NCI-H526 (cell line): ENCODE measurements at places on chromosomes 3 and 15.

DNA sequence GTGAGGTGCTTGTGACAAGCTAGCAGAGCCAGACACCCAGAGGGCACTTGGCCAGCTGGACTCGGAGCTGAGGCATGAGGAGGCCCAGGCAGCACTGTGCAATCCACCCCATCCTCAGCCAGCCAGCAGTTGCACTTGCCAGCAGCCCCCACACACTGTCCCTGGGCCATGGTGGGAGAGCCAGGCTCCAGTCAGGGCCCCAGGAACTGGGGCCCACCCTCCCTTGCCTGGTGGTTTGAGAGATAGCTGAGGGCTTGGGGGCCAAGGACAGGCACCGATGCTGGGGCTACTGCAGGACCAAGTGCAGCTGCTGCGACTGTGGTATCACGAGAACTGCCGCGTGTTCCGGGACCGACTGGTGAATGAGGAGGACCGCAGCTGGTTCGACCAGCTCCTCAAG lies 63.5 kb downstream of the DNAH1 start:
- no peak for DNase-seq

DNA sequence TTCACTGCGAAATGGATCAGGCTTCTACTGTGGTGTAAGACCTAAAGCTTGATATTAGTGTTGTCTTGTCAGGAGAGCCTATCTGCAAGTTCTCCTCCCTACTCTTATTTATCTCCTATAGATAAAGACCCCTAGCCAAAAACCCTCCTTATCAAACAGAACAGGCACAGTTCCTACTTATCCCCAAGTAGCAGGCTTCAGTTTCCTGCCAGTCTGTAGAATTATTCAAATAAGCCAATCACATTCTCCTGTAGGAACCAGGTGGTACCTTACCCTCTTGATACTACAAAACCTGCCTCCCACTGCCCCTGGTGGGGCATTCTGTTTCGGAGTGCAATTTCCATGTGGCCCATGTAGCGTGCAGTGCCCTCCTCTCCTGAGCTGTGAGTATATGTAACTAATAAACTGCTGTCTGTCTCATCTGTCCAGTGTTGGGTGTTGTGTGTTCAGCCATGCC lies 28.7 kb downstream of the HDGFL3 start:
- no peak for DNase-seq

GRCh38 chr15:45618813-45619212 lies 16.0 kb upstream of the SQOR start:
- peak; percentile 45 for DNase-seq

DNA sequence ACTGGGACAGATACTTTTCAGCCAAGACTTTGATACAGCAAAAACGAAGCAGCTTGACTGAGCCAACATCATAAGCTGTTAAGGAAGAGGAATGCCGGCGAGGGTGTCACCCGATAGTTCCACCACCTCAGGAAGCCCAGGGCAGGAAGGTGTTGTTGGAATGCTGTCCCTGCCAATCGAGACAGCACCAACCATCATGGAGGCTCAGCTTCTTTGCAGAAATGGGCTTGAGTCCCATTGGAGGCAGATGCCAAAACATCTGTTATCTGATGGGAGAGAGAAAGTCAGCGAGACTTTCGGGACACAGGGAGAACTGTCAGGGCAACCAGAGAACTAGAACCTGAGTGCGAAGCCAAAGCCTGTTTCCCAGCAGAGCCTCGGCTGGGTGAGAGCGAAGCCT lies 50.7 kb downstream of the CA12 start:
- DNase-seq = no peak

DNA sequence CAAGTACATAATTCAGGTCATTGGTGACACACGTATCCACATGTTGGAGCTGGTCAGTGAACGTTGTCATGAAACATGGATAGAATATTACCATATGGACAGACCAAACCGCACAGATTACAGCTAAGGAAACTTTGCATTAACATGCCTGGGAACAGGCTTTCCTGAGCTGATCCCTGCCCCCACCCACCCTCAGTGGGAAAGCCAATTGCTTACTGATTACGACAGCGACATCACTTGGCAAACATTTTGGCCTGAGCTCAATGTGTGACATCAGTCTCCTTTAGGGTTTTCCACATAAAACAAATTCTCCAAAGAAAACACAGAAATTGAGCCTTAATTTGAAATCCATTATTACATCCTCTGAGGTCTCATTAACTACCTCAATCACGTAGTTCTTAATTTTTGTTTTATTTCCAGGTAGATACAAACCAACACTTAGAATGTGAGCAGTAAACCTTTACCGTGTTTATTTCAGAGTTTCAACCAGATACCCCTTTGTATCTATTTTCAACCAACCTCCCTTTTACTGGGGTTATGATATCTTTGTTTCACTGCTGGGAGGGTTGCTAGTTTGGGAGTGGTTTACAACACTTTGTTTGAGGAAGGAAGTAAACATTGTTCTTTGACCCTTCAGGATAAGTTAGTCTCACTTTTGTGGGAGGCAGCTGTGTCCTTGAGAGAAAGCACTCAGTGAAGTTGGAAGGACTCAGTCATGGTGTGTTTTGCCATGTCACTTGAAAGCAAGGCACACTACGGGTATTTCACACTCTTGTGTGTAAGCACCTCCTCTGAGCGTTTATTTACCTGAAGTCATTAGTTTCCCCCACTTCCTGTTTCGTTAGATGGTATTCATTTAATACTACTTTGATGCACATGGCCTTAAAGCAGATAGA lies 103.1 kb downstream of the CMSS1 start:
- DNase-seq = no peak

DNA sequence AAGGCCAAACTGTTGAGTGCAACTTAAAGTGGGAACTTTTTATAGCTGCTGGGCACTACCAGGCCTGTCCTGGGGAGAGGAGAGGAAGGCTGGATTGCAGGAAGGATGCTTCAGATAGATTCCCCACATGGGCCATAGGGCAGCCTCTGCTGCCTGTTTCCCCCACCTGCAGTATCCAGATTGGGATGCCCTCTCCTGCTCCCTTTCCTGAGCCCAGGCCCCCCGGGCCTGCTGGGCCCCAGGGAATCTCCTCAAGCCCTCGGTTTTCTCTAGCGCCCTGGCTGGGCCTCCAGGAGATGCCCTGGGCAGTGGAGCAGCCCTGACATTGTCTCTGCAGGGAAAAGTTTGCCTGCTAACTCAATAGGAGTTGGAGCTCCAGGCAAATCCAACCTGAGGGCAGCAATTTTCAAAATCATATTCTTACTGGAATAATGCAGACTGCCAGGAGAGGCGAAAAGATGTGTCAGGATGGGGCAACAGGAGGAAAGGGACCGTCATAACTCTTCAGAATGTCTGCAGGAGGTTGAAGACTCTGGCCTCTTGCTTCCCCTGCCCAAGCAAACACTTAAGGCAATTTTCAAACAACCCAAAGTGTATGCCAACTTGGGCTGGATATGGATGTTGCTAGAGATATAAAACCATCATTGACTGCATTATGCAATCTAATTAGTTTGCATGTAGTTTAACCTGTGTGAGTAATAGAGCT lies 4.4 kb downstream of the NR2F2 start:
- no peak for DNase-seq

DNA sequence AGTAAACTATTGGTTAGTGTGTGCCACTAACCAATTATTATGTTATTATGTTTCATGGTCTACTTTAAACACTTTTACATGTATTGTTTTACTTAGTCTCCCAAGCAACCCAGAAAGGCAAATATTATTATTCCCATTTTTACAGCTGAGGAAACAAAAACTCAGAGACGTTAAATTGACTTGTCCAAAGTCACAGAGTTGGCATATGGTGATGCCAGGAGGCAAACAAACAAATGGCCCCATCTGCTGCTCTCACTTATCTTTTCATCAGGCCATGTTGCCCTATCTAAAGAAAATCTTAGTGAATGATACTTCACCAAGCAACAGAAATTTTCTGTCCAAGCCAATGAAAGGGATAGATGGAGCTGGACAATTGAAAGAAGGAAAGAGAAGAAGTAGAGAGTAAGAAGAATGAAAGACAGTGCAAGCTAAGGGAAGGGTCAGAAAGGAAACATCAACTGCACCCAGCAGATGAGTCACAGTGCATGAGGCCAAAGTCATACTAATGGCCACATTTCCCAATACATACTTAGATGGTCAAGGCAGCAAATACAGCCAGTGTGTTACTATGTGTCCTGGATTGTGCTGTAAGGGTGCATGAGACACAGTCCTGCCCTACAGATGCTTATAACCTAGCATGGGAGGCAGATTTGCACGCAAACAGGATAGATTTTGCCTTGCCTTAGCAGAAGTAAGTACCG lies 266.9 kb downstream of the KCNMB2 start:
- no peak for DNase-seq

- DNase-seq = no peak
These were observed 163.0 kb upstream of the BFSP2 start for GRCh38 chr3:133236901-133237300.

DNA sequence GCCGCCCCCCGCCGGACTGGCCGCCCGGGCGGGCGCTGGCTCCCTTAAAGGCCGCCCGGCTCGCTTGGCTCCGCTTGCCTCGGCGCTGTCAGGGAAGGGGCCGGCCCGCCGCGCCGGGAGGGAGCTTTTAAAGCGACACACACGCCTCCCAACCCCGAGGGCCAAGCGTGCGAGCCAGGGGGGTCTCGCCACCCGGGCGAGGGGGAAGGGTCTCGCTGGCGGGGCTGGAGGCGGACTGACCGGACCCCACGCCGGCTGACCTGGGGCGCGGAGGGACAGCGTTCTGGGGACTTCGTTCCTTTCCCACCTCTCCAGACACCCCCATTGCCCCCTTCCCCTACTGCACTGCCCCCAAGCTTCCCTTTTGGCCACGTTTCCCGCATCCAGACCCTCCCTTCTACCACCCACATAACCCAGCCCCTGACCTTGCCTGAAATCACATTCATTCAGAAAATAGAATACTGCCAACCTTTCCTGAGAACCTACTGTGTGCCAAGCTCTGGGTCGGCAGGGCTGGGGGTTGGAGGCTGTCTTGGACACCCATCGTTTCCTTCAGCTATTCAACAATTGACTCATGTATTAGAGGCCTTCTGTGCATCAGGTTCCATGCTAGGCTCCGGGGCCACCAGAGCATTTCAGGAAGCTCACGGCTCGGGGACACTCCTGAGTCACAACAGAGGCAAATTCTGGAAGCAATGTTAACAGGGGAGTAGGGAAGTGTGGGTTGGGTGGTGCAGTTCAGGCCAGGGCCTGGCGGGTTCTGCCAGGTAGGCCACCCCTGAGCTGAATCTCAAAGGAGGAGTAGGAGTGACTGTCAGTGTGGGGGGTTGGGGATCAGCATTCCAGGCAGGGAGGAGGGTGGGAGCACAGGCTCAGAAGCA lies at the start of gene INSYN1:
INSYN1 (minus strand) TSS at position 102 of the 881 bp plus-strand sequence. CDS start 2,221 bp downstream, outside the sequence.
- no peak for DNase-seq

DNA sequence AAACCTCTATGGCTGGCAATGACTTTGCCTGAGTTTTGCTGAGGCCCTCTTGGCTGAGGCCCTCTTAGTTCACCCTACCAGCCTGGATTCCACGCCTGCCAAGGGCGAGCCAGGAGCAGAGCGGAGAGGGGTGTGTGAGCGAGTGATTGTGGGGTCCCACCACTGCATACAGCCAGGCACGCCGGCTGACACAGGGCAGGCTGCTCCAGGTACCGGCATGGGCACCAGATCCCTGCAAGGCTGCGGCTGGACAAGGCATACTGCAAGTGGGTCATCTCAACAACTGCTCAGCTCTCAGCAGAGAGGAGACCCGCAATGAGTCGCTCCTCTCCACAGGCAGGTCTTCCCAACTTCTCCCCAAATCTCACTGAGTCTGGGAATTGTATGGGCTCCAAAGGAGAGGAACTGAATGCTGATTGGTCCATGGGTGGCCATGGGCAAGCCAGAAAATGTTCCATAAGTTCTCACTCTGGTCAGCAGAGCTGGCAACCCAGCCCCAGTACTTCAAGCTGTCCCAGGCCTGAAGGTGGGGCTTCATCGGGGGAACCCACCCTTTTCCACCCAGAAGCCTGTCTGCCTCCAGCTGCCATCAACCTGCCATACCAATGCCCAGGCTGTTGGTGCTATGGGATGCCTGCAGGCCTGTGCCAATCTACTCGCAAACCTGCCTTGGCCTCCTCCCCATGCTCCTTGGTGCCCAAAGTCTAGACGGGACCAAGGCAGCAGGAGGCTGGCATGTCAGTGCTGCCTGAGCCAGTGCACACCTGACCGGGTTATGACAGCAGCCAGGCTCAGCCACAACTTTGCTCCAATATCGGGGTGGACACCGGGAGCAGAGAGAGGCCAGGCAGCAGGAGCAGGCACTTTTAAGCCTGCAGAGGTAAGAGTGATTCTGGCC lies 1273.6 kb upstream of the GBE1 start:
- DNase-seq = no peak

GRCh38 chr3:186094696-186095425 lies 14.0 kb downstream of the ETV5 start:
- no peak for DNase-seq
